Right cardiac atrium (tissue), 5 donors: ENCODE measurements at places on chromosomes 5 and 9. TPM values are rescaled to one million over a fixed set of nuclear protein-coding genes. Genes with fewer than 3 reads are reported as not detected.

GRCh38 chr9:89789922-89790510 lies 185.2 kb downstream of the GADD45G start:
- no peak for DNase-seq

GRCh38 chr5:157160001-157160400 lies 6.1 kb downstream of the GARIN3 start:
- DNase-seq, result no peak

- no peak for DNase-seq
Observed at GRCh38 chr5:1325870-1326531, 18.9 kb downstream of the CLPTM1L start.

DNA sequence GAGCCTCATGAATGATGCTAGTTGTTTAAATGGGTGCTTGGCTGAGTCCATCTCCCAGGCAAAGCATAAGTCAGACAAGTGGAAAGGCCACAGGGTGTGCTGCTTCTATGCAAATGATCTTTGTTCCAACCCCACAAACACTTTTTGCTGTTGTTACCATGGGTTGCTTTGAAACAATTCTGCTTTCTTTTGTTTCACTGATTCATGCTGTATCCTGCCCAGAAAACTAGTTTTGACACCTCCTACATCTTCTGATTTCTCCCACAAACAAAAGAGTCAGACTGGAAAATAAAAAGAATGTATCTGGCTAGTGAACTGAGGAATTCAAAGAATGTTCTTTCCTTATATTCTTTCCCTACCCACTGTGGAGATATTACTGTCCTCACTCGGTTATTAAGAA lies 298.6 kb downstream of the DIRAS2 start:
- DNase-seq, result no peak

GRCh38 chr5:82375488-82376244 lies 97.5 kb upstream of the RPS23 start:
- DNase-seq, result no peak

DNA sequence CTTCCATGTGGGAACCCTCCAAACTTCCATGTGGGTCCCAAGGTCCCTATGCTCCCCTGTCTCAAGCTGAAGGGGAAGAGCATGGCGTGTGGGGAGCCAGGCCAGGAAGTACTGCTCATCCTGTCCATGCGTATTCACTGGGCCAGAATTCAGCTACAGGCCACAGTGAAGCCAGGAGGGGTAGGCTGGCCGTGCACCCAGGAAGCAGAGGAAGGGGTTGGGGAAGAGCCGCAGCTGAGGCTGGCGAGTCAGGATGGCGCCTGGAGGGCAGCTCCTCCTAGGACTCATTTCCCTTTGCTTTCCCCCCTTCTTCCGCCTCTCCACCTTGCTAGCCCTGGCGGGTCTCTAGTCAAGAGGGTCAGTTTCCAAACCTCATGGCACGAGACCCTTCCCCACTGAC lies 57.4 kb downstream of the ROPN1L start:
- no peak for DNase-seq

GRCh38 chr9:18824095-18824666 lies 208.8 kb downstream of the SAXO1 start:
- DNase-seq, result no peak

- no peak for DNase-seq
Observed at GRCh38 chr5:60959156-60959555, 14.2 kb downstream of the NDUFAF2 start.

GRCh38 chr9:97188545-97188944 lies 118.9 kb upstream of the CCDC180 start:
- DNase-seq, result no peak

DNA sequence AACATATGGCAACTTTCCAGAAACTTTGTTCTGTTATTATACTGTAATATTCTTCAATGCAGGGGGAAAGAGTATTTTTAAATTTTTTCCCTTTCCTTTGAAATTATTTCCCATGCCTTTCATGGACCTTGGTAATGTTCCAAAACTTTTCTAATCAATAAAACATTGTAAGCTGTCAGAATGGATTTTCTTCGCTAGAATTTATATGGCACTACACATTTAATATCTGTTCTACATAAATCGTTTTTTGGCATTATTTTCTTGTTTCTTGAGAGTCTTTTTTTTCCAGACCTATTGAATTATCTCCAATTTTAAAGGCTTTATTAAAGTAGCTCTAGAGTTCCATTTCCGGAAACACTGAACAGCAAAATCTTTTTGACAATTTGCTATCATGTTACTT lies 249.0 kb downstream of the TMEM167A start:
- no peak for DNase-seq

DNA sequence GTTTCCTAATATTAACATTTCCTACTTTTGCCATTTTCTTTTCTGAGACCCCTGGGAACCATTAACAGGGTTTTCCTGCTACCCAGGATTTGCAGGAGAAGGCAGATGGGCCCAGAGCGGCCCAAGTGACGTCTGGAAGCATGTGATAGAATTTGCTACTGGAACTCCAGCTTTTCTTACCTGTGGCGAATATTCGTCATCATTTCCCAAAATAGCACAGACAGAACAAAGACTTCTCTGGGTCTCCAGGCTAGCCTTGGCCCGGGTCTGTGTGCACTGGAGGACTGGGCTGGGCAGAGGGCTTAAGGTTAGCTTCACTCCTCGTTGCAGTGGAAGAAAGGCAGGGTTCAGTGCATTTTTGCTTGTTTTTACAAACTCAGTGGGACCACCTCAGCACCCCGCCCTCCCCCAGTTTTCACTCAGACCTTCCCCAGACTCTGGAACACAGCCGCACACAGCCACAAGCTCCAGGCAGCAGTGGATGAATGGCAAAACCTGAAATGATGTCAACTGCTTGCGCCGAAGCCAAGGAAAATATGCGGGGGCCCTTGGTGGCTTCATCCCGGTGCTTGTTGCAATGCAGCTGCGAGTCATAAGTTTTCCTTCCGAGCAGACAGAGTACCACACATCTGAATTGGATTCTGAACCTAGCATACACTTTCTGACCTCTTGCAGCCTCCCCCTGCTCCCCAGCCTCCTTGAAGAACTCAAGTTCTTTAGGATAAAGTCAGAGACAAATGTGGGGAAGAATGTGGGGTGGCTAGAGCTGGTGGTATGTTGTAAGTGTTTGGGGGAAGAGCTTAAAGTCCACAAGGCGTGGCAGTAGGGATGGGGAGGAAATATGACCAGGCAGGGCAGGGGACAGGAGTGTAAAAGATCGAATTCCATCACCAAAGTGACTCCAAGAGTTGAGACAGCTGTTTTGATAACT lies 586.0 kb downstream of the CCDC171 start:
- DNase-seq, result peak; percentile 64

GRCh38 chr5:122880170-122880689 lies 34.8 kb downstream of the SNX24 start:
- DNase-seq, result no peak

GRCh38 chr9:80899208-80899607 lies 790.1 kb downstream of the TLE1 start:
- no peak for DNase-seq

DNA sequence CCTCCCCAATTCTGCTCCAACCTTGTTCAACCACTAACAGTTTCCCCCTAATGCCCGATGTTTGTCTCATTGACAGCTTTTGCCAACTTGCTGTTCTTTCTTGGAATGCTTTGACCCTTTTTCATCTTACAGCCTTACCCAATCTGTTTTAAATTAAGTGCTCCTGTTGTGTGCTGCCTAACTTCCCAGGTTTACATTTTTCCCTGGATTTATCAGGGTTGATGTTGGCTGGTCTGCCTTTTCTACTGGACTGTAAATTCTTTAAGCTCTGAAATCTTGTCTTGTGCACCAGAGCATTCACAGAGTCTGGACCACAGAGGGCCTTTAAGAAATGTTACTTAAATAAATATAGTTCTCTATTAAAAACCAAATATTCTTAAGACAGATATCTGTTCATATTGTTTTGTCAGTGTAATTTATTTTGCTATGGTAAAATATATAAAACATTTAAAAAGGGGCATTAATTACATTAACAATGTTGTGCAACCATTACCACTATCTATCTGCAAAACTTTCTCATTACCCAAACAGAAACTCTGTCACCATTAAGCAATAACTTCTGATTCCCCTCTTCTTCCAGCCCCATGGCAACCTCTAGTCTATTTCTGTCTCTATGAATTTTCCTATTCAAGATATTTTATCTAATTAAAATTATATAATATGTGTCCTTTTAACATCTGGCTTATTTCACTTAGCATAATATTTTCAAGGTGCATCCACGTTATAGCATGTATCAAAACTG lies 73.0 kb downstream of the OSTF1 start:
- DNase-seq, result no peak

DNA sequence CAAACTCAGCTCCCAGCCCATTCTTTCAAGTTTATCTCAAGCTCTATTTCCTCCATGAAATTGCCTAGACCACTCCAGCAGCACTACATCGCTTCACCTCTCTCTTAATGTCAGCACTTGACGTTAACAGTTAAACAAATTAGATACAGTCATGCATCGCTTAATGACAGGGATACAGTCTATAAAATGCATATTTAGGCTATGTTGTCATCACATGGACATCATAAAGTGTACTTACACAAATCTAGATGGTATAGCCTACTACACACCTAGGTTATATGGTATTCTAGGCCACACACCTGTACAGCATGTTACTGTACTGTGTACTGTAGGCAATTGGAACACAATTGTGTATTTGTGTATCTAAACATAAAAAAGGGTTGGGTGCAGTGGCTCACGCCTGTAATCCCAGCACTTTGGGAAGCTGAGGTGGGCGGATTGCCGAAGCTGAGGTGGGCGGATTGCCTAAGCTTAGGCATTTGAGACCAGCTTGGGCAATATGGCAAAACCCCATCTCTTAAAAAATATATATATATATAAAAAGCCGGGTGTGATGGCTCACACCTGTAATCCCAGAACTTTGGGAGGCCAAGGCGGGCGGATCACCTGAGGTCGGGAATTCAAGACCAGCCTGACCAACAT lies 13.4 kb upstream of the PCSK5 start:
- DNase-seq, result no peak

DNA sequence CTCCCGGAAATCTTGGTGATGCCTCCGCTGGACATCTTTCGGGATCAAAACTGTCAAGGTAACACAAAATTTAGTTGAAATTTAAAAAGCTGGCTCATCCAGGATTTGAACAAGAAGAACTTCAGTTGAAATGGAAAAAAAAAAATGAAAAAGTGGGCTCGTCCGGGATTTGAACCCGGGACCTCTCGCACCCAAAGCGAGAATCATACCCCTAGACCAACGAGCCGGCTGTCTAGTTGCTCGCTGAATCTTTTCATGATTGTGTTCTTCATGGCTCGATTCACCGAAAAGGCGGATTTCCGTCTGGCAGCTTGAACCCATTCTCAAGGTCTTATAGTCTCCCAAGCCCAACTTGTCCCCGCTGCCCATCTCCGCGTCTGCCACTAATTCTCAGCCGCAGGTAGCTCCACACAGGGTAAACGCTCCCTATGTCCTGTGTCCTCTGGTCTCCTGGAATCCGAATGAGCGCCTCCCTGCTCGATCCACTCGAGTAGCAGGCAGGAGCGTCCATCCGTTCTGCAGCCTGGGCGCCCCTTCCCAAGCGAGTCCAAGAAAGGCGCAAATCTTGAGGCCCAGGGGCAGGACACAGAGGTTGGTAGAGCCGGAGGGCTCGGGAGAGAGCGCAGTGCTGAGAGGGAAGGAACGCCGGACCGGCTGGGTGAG lies 16.2 kb downstream of the TRIM7 start:
- peak; percentile 76 for DNase-seq

- DNase-seq, result no peak
Observed at GRCh38 chr9:88521308-88521707, 13.7 kb upstream of the NXNL2 start.

HRH2 gene
- 21.0 TPM for total RNA-seq

NPDC1 gene
- total RNA-seq, result 71.2 TPM

CXCL14 gene
- total RNA-seq, result 0.85 TPM

PTPDC1 gene
- 8.4 TPM for total RNA-seq

ARL10 gene
- total RNA-seq, result 9.7 TPM

MYOT gene
- 14.5 TPM for total RNA-seq

TEK gene
- total RNA-seq, result 21.7 TPM

IFNA2 gene
- not detected for total RNA-seq

FAXDC2 gene
- 30.8 TPM for total RNA-seq
